ENCODE measurements at places on chromosomes 16 and 17.

DNA sequence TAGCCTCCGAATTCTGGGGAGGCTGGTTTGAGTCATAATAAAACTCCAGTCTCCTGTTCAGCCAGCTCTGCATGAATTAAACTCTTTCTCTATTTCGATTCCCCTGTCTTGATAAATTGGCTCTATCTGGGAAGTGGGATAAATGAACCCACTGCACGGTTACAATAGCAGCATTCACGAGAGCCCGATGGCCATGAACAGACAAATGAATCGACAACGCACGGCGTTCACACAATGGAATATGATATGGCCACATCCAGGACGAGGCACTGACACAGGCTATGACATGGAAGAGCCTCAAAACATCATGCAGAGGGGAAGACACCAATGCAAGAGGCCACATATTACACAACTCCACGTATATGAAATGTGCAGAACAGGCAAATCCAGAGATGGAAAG, 5.6 kb upstream of the CARD14 start:
- DNase-seq = no peak

GRCh38 chr17:8894202-8894671, 26.8 kb upstream of the PIK3R6 start:
- DNase-seq = no peak

DNA sequence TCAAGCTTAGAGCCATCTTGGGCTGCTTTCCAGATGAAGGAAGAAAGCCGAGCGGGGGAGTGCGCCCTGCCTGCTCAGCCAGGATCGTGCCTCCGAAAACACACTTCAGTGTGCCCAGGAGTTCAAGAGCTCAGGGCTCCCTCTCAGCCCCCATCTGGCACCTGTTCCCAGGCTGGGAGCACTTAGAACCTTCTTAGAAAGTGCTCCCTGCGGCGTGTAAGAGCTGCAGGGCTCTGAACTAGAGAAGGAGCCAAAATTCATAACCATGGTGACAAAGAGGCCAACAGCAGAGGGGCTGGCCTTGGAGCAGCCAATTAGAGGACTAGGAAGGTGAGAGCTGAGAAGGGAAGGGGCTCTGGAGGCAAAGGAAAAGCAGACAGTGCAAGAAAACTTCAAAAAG, 59.0 kb upstream of the TNRC6C start:
- DNase-seq = no peak

- no peak for DNase-seq
These were observed 708.0 kb upstream of the SOX9 start for GRCh38 chr17:71412803-71413202.

DNA sequence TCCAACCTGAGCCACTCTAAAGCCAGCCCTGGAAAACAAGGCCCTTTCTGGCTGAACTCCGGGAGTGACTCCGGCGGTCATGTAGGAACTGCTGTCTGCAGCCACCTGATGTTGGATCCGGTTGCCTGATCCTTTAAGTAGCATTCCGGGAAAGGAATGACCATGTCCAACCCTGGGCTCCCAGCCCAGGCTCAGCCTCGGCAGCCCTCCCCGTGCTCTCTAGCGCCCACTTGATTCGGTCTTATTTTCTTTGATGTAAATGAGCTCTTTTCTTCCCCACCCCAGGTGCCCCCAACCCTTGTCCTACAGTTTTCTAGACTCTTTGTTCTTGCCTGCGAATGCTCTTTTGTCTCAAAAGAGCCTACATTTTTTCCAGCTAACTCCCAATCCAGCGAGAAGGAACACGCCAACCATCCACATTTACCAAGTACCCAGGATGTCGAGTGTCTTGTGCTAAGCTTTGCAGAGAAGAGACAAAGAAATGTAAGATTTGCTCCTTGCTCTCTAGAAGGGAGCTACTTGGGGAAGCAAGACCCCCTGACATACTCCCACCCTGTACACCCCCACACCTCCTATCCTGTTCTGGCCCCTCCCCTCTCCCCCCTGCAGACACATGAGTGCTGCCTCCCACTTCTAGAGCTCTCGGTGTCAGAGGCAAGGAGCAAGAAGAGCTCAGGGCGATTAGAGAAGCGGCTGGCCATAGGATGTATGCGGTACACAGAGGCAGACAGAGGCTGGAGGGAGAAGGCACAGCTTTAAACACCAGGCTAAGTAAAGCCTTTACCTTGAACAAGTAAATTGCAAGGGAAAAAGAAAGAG, 53.8 kb downstream of the COG7 start:
- no peak for DNase-seq

DNA sequence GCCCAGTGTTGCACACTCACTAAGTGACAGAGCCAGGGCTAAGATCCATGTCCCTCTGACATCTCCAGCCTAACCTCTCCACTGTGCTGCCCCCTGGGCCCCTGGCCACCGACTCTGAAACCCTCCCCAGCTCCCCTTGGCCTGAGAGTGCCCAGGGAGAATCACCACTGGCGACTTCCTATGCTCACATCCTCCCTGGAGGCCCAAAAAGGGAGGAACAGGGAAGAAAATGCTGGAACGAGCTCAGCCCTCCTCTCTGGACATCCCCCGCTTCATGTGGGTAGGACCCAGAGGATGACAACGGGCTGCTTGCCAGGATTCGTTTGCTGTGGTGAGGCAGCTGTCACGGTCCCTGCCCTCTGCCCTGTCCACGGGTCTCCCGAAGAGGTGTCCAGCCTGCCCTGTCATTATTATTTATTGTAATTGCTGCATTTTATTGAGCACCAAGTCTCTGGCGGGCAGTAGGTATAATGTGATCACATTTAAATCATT, 153.5 kb upstream of the RPL38 start:
- no peak for DNase-seq

Data from bone marrow (tissue), 2 donors.